ENCODE measurements at places on chromosomes 6 and 20. TPM values are rescaled to one million over a fixed set of nuclear protein-coding genes. Genes with fewer than 3 reads are reported as not detected.

GRCh38 chr20:22687676-22688349 lies 103.4 kb upstream of the FOXA2 start:
- no peak for DNase-seq

DNA sequence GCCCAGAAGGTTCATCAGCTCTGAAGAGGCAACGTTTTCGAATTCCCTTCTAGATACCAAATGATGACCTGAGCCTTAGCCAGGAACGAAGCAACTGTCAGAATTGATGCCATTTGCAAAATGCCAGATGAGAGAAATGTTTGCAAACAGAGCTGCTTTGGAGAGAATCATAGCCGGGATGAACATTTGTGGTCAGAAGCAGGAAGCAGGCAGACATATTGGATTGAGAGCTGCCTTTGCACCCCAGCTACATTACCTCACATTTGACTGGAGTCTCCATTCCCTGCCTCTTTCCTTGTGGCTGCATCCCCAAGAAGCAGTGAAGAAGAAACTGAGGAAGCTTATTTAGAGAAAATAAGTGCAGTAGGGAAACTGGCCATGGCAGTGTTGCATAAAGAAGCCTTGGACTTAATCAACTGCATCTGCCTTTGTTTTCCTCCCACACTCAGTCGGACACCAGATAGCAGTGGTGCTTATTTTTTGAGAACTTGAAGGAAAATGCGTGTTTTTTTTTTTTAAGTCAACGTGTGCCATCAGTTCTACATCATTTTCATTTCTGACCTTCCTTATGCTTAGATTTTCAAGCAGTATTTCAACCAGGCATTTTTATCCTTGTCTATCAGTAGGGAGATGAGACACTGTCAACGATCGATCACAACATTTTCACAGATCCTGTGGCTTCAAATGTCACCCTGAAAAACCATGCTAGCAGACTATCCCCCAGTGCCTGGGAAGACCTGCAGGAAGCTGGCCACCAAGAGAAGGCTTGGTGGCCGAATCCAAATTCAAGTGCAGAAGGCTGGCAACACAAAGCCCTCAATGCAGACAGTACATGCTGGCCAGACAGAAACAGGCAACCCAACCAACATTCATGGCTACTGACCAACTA lies 541.2 kb upstream of the JARID2 start:
- no peak for DNase-seq

DNA sequence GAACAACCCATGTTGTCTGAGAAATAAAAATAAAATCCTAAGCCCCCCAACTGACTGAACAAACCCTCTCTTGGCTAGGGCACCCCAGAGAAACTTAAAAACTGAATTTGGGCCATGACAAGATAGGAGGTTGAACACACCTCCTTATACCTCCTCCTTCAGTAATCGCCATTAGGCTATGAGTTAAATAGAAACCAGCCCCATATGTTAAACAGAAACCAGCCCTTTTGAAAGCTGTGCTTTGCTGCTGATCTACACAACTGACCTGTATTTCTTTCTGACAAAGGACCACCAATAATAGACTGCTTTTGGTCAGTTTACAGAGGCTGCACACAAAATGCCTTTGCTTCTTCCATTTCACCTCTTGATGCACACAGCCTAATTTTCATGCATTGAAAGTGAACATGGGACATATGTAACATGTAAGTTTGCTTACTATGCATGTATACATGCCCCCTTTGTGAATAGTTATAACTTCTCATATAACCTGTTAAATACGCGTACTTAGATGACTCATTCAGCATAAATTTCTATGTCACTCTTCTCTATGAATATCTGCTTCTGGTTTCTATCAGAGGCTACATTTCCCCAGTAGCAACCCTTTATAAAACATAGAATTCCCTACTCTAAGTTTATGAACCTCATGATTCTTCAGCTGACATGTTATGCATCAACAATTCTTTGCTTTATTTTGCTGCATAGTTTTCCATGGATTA lies 462.9 kb downstream of the COL12A1 start:
- DNase-seq: no peak

- no peak for DNase-seq
Observed at GRCh38 chr6:5250451-5250850, 10.3 kb downstream of the LYRM4 start.

DNA sequence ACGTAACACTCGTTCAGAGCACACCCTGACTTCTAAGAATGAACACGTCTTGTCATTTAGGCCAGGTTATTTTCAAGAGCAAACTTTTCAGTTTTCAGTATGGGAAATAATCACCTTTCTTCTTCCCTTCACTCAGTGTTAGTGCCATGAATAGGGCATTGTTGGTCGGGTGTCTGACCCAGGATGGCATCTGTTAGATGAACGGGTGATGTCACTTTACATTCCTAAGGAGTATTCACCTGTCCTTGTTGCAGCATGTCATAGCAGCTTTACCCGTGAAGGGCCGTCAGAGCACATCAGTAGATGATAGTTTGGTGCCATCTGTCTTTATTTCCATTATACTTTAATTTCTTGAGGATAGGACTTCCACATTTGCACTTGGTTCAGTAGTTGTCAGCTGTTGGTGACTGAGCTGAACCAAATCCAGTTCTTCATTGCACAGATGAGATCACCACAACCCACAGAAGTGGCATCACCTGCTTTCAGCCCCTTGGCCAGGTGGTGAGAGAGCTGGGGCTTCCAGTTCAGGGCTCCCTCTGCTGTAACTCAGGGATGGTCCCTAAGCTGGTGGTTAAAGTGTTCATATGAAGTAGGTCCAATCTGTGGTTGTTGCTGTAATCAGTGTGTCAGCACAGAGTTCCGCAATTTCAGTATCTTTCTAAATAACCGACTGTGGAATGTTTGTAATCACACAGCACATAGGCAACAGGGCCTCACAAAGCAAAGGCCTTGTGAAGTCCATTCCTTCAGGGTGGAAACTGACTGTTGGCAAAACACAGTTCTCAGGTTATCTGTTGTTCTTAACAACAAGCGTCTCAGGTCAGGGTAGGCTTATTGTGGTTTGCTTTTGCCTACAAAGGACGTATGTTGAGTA lies 68.2 kb downstream of the FAM120B start:
- DNase-seq: no peak

CDK5RAP1 gene
- polyA plus RNA-seq: 44.3 TPM

TRAPPC3L gene
- polyA plus RNA-seq: 0.32 TPM

PABPC1L gene
- polyA plus RNA-seq: 108 TPM

All from left lung (tissue), 14 donors.